Mesendoderm (in vitro differentiated cells): ENCODE measurements at places on chromosomes 3 and 15.

DNA sequence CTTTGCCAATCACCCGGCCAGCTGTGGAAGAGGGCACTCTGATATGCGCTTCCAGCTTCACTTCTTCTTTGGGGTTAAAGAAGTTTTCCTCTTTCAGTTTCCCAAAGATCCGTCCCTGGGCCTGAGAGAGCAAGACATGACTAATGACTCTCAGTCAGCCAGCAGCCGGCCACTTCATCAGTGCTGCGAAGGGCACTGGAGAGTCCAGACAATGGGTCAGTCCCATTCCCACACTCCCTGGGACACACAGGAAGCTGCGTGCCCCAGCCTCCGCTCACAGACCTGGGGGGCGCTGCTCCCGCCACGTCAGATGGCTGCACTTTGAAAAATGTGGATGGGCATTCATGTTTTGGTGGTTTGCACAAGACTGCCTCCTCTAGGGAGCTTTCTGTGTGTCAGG lies 63.3 kb downstream of the SENP2 start:
- H3K4me1 ChIP-seq, result no peaks in the 10 kb centered on the region
- H3K36me3 ChIP-seq, result peaks cover 20% of the 10 kb centered on the region
- no peak overlapping the region for H3K4me3 ChIP-seq
- no peak for DNase-seq
- H3K27ac ChIP-seq, result no peak overlapping the region

- peaks cover 11% of the 10 kb centered on the region for H3K4me1 ChIP-seq
- no peaks in the 10 kb centered on the region for H3K36me3 ChIP-seq
- no peaks in the 10 kb centered on the region for H3K27me3 ChIP-seq
- DNase-seq, result no peak
These were observed 23.8 kb upstream of the TRAK1 start for GRCh38 chr3:42067326-42067725.

DNA sequence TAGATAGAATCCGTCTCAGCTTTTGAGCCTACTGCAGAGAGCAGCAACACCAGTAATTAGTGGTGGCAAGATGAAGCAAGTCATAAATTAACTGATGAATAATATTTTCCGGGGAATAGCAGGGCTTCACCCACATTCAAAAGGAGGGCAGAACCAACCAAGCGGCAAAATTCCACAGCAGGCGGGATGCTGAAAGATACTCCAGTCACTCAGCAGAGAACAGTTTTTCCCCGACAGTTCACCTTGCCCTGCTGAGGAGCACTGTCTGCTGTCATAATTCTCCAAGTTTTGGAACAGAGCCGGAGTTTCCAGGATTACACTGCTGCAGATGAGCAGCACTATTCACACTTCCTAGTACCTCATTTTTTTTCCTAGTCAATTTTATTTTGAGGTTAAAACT lies 274.7 kb downstream of the CD47 start:
- H3K4me1 ChIP-seq, result no peaks in the 10 kb centered on the region
- H3K27me3 ChIP-seq, result no peaks in the 10 kb centered on the region
- H3K4me3 ChIP-seq, result no peak overlapping the region
- no peak for DNase-seq
- no peaks in the 10 kb centered on the region for H3K36me3 ChIP-seq
- no peak overlapping the region for H3K27ac ChIP-seq

- DNase-seq, result peak; percentile 78
- peaks cover 3% of the 10 kb centered on the region for H3K4me1 ChIP-seq
- no peak overlapping the region for H3K4me3 ChIP-seq
- H3K27ac ChIP-seq, result no peak overlapping the region
- no peaks in the 10 kb centered on the region for H3K36me3 ChIP-seq
These were observed 18.8 kb upstream of the BCL6 start for GRCh38 chr3:187763850-187764648.
